ENCODE measurements at places on chromosomes 16 and 17.

DNA sequence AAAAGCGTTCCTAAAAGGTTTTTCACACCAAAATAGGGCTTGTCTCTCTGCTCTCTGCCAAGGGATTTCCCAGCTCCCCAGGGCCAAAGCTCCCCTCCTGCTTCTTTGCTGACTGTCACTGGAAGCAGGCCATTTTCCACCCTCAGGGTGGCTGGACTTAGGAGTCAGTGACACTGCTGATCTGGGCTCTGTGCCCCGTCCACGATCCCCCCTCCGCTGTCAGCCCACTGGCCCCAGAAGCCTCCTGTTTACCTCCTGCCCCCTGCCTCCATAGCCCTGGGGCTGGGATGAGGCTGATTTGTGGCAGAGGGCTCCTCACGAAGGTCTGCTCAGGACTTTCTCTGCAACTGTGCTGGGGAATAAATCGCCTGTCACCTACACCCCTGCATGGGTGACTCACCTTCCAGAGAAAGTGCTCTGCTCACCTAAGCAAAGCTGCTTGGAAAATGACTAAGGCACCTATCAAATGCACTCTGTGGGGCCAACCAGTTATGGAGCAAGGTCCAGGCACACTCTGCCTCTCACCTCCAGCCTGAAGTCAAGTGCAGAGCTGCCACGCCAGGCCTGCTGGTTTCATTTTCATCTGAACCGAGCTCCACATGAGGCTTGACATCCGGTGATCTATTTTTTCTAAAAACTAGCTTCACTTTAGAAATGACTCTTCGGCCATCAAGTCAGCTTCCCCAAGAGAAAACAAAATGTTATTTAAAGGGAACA is 4.9 kb downstream of the MAP3K14 start:
- DNase-seq = no peak

DNA sequence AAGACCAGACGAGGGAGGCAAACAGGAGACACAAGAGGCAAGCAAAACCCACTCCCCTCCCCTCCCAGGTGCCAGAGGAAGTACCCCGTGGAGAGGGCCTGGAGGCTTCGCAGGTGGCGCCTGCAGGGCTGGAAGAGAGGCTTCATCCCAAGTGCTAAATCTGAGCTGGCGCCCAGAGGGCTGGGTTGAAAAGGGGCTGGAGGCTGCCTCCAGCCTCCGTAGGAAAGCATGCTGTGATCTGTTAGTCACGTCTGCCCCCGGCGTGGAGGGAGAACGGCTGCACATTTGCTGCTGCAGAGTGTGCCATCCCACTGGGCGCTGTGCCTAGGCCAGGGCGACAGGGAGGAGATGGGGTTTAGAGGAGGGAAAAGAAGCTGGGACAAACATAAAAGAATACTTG is 16.9 kb downstream of the RPH3AL start:
- DNase-seq = no peak

DNA sequence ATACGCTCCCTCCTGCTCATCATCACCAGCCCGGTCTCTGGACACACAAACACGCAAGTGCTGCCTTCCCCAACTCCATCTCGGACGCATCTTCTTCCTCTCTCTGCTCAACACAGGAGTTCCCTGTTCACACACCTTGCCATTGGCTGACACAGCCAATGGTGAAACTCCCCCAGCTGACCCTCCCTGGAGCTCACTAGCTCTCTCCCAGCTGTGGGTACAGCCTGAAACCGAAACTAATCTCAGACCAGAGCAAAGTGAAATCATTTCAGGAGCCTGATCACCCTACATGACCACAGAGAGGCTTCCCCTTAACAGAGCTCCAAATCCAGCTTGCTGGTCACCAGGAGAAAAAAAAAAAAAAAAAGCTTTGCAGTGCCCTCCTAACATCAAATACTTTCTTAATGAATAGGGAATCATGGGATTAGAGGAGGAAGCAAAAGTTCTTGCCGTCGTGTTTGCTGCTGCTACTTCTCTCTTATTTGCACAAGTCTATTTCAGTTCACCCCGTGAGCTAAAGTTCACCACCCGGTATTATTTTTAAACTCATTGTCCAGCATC is 8.3 kb downstream of the CUEDC1 start:
- peak; percentile 78 for DNase-seq

- DNase-seq = no peak
Measured at GRCh38 chr16:30485818-30486436, 13.4 kb downstream of the ITGAL start.

- peak; percentile 31 for DNase-seq
Measured at GRCh38 chr17:41496803-41497484, 7.2 kb upstream of the KRT36 start.

DNA sequence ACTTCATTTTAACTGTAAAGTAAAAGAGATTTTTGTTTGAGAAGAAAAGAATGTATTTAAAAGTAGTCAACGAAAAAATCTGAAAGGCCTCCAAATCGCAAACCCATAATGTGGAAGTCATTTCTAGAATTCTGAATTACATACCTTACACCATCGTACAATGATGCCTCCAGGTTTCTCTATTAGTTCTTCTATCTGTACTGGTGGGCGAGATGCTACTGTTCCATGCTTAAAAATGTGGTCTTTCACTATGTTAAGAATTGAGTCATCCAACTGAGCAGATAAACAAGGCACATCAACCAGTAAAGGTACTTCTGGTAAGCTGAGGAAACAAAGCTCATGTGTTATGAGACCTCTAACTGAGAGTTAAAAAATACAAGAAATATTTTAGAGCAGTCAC is 28.5 kb downstream of the CRLF3 start:
- no peak for DNase-seq

DNA sequence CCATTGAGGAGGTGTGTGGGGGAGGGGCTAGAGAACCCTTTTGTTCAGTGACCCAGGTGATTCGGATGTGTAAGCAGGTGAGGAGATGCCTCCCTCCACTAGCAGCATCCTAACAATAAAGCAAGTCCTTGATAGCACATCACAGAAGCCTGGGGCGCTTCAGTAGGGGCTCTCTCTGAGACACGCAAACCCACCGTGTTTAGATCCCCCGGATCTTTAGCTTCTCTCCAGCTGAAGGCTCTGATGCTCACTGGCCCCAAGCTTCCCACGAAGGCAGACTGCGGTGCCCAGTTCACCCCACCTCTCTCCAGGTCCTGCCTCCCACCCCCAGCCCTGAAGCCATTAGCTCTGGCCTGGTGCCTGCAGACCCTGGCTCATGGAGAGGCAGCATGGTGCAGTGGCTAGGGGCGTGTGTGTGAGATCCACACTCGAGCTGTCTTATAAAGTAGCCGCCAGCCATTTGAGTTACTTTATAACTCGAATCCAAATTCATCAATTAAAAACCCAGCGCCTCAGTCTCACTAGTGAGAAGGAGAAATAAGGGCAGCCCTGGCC is 204.7 kb upstream of the TNRC6C start:
- no peak for DNase-seq

DNA sequence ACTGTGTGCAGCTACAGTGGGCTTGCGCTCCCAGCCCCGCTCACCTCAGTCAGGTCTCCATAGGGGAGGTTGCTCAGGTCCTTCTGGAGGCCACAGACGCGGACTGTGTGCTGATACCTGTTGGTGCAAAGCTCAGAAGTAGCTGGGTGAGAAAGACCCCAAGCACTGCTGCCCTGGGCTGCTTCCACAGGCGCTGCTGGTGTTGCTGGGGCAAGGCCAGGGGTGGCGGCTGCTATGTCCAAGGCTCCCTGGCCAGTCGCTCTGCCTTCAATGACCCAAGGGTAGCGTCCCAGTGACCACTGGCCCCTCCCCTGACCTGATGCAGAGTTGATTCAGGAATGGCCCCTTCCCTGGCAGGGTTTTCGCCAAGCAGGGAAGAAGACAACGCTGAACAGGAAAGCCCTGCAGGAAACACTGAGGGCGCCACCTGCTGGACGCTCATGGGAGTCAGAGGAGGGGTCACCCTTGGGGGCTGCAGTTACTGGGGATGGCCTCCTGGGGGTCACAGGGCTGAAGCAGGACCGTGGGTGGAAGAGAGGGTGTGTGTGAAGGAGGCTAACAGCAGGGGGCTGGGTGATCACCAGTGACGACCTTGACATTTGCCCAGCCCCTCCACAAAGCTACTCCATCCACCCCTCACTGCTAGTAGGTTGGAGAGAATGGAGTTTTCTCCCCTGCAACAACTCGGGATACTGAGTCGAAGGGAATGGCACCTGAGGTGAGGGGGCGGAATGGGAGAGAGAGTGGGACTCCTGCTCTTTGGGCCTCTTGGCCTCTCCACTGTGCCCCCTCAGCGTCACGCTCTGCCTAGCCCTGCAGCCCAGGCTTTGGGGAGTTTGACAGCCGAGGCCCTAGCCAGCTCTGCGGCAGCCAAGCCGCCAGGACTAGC is 38.3 kb downstream of the ABCC12 start:
- peak; percentile 26 for DNase-seq

GRCh38 chr16:79184464-79185030 is 416.0 kb downstream of the MAF start:
- no peak for DNase-seq

GRCh38 chr17:74739227-74739831 is 2.3 kb downstream of the RAB37 start:
- DNase-seq = no peak

- DNase-seq = no peak
Measured at GRCh38 chr16:10045947-10046346, 136.3 kb downstream of the GRIN2A start.

- no peak for DNase-seq
Measured at GRCh38 chr17:6046931-6047330, 23.2 kb upstream of the WSCD1 start.
